ENCODE measurements at places on chromosomes 4 and X. TPM values are rescaled to one million over a fixed set of nuclear protein-coding genes. Genes with fewer than 3 reads are reported as not detected.

DNA sequence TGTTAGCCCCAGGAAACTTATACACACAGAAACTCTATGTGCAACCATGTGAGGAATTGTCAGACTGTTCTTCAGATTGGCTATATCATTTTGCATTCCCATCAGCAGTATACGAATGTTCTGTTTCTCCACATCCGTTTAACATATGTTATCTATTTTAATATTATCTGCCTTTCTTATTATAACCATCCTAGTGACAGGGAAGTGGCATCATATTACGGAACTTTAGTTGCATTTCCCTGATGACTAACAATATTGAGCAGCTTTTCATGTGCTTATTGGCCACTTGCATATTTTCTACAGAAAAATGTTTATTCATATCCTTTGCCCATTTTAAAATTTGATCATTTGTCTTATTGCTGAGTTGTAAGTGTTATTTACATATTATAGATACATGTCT, 36.5 kb upstream of the IL15 start:
- no peaks in the 10 kb centered on the region for H3K27me3 ChIP-seq
- DNase-seq, result no peak
- no peak overlapping the region for H3K27ac ChIP-seq
- H3K36me3 ChIP-seq, result no peaks in the 10 kb centered on the region
- H3K4me3 ChIP-seq, result no peak overlapping the region
- H3K4me1 ChIP-seq, result no peaks in the 10 kb centered on the region

GRCh38 chr4:82865592-82865991, 25.4 kb downstream of the SEC31A start:
- peak overlapping the region; percentile 77 for H3K27ac ChIP-seq
- no peaks in the 10 kb centered on the region for H3K27me3 ChIP-seq
- H3K4me3 ChIP-seq, result no peak overlapping the region
- no peak for DNase-seq

DNA sequence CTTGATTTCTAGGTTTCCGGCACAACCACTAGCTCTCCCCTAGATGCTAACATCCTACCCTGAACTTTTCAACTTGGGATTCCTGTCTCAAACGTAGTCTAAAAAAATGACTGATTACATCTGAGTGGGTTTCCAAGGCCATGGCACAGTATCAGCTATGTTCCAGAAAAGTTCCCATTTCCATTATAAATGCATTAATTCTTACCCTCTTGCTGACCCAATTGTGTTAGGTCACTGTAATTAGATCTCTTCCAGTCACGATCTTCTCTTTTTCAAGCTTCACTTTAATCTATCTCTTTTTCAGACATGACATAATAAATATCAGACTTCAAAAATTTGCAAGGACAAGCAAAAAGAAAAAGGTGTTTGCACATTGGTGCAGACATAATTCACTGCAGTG, 50.6 kb upstream of the PDE5A start:
- H3K27ac ChIP-seq, result peak overlapping the region; percentile 23
- H3K4me3 ChIP-seq, result no peak overlapping the region
- no peak for DNase-seq
- no peaks in the 10 kb centered on the region for H3K4me1 ChIP-seq

Gene SLC2A9
- 6.7 TPM for total RNA-seq

- H3K4me1 ChIP-seq, result no peaks in the 10 kb centered on the region
- DNase-seq, result peak; percentile 2
- no peak overlapping the region for H3K4me3 ChIP-seq
These were observed 13.7 kb downstream of the ATP5ME start for GRCh38 chr4:660401-660800.

DNA sequence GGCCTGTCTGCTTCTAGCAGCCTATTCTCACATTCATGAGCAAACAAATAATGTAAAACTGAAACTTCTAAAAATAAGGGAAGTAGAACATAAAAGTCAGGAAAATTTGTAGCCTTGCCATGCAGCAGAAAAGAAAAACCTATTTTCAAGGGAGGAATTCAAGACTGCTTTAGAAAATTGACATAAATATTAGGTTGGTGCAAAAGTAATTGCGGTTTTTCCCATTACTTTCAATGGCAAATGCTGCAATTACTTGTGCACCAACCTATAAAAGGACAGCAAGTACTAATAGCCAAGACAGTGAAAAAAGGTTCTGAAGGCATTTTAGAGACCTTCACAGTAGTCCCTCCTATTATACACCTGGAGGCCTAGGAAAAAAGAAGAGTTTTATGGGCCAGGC, 457.8 kb downstream of the KLHL4 start:
- H3K36me3 ChIP-seq, result no peaks in the 10 kb centered on the region
- no peak overlapping the region for H3K27ac ChIP-seq
- H3K4me1 ChIP-seq, result no peaks in the 10 kb centered on the region
- H3K27me3 ChIP-seq, result peaks cover 14% of the 10 kb centered on the region
- DNase-seq, result no peak

DNA sequence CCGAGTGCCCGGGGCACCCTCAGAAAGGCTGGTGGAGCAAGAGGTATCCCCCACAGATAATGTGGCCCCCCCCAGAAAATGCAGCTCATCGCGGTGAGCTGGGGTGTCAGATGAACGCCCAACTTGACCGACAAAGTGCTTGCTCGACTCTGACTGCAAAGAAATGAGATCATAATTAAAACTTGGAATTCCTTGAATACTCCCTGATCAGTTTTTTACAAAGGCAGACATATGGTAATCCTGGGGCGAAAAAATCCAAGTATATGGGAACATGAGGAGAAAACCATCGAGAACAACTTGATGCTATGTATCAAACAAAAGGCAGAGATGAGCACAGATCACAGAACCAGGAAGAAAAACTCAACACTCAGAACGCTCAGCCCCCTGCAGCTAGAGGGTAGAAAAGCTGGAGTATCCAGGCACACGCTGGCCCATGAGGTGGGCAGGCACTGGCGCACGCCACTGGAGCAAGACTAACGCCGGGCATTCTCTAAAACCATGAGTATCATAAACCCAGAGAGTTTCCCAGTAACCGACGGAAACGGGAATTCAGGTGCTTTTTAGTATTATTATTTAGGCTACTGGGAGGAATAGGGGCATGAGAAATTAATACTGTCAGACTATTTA, 127.3 kb downstream of the AFAP1 start:
- no peak for DNase-seq
- H3K27me3 ChIP-seq, result no peaks in the 10 kb centered on the region
- H3K36me3 ChIP-seq, result peaks cover 12% of the 10 kb centered on the region
- H3K4me1 ChIP-seq, result peaks cover 7% of the 10 kb centered on the region
- H3K4me3 ChIP-seq, result no peak overlapping the region

- no peak overlapping the region for H3K4me3 ChIP-seq
- no peaks in the 10 kb centered on the region for H3K27me3 ChIP-seq
- DNase-seq, result no peak
- H3K27ac ChIP-seq, result no peak overlapping the region
- H3K36me3 ChIP-seq, result no peaks in the 10 kb centered on the region
These were observed 160.4 kb downstream of the SHROOM3 start for GRCh38 chr4:76595435-76595834.

GRCh38 chr4:181008164-181008563, 1235.0 kb upstream of the TENM3 start:
- no peaks in the 10 kb centered on the region for H3K36me3 ChIP-seq
- no peak overlapping the region for H3K27ac ChIP-seq
- no peaks in the 10 kb centered on the region for H3K27me3 ChIP-seq
- no peak overlapping the region for H3K4me3 ChIP-seq
- H3K4me1 ChIP-seq, result peaks cover 20% of the 10 kb centered on the region

GRCh38 chrX:44155126-44155525, 181.9 kb upstream of the NDP start:
- no peaks in the 10 kb centered on the region for H3K4me1 ChIP-seq
- no peak for DNase-seq
- H3K27me3 ChIP-seq, result peaks cover 9% of the 10 kb centered on the region
- no peak overlapping the region for H3K27ac ChIP-seq
- H3K36me3 ChIP-seq, result no peaks in the 10 kb centered on the region

DNA sequence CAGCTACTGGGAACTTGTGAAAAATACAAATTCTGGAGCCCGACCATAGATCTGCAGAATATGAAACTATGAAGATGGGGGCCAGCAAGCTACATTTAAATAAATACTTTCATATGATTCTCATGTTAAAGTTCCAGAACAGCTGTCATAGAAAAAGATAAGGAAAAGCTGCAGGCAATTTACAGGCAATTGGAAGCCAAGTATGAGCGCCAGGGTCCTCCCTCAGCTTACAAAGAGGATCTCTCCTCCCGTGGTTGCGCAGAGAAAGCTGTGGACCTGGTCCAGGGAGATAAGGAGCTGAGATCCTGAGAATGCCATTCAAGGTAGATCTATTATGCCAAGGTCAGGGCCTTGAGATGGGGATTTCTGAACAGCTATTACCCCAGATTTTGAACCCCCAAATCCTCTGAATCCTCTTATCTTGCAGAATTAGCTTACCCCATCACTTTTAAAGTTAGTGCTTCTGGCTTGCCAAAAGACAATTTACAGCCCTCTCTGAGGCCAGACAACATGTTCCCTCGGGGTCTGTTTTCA, 25.6 kb upstream of the FRAS1 start:
- no peaks in the 10 kb centered on the region for H3K27me3 ChIP-seq
- no peak overlapping the region for H3K4me3 ChIP-seq
- no peak for DNase-seq
- H3K27ac ChIP-seq, result no peak overlapping the region
- no peaks in the 10 kb centered on the region for H3K4me1 ChIP-seq
- no peaks in the 10 kb centered on the region for H3K36me3 ChIP-seq

Gene RBMXL3
- total RNA-seq, result not detected

Gene SMR3B
- not detected for total RNA-seq

GRCh38 chrX:19063030-19063429, 59.2 kb downstream of the ADGRG2 start:
- H3K36me3 ChIP-seq, result no peaks in the 10 kb centered on the region
- DNase-seq, result no peak
- no peaks in the 10 kb centered on the region for H3K4me1 ChIP-seq
- no peak overlapping the region for H3K27ac ChIP-seq

- H3K27ac ChIP-seq, result no peak overlapping the region
- H3K4me3 ChIP-seq, result no peak overlapping the region
- H3K36me3 ChIP-seq, result no peaks in the 10 kb centered on the region
- H3K27me3 ChIP-seq, result peaks cover 7% of the 10 kb centered on the region
These were observed 1.9 kb downstream of the TRO start for GRCh38 chrX:54922547-54922946.

DNA sequence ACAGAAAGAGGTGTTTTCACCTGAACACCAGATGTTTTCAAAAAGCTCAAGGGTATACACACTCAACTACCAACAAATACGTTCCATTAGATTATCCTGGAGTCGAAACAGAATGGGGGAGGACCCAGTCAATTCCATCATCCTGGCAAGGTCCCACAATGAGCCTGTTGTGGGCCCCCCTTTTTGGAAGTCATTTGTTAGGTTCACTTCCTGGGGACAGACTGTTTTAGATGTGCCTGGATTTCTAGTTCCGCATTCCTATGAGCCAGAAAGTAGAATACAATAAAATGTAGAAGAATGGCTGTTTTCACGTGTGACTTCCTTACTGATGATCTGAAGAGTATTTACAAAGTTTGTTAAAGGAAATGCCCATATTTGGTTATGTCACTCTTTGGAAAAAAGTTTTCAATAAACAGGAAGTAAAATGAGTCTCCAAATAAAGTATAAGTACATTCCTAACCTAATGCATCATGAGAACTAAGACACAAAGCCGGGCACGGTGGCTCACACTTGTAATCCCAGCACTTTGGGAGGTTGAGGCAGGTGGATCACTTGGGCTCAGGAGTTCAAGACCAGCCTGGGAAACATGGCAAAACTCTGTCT, 192.5 kb downstream of the MAML3 start:
- H3K27ac ChIP-seq, result no peak overlapping the region
- peaks cover 52% of the 10 kb centered on the region for H3K4me1 ChIP-seq
- no peak for DNase-seq
- no peaks in the 10 kb centered on the region for H3K36me3 ChIP-seq

DNA sequence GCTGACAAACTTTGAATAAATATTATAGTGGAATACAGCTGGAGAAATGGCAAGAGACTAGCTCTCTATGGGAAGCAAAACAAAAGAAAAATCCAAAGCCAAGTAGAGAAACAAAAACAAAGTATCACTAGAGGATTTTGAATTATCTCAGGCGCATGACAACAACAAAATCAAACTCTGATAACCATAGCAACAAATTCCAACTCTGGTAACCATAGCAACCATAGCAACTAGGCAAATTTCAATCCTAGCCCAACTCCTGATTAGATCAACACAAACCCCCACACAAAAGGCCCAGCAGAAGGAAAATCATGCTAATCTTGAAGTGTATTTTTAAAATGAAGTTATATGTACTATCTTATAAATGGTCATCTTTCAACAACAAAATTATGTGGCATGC, 98.4 kb upstream of the MAGEE2 start:
- H3K27me3 ChIP-seq, result no peaks in the 10 kb centered on the region

Gene PIR
- 44.7 TPM for total RNA-seq

Gene CLGN
- 1.9 TPM for total RNA-seq

DNA sequence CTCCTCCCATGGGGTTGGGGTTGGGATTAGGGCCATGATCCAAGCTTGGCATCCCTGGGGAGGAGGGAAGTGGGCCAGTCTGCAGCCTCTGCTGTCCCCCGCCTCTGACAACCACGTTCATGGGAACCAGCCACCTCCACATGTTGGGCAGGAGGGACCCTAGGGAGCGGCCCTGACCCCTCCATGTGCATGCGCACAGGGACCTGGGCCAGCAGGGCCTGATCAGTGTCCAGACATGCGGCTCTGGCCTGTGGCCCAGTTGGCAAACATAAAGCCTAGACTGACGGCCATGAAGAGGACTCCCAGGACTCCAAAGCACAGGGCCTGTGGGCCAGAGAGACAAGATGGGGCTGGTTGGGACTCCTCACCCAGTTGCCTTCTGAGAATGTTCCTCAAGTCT, 11.3 kb downstream of the SLC38A5 start:
- H3K4me1 ChIP-seq, result no peaks in the 10 kb centered on the region
- no peaks in the 10 kb centered on the region for H3K27me3 ChIP-seq
- no peak overlapping the region for H3K4me3 ChIP-seq
- no peak overlapping the region for H3K27ac ChIP-seq
- H3K36me3 ChIP-seq, result no peaks in the 10 kb centered on the region

DNA sequence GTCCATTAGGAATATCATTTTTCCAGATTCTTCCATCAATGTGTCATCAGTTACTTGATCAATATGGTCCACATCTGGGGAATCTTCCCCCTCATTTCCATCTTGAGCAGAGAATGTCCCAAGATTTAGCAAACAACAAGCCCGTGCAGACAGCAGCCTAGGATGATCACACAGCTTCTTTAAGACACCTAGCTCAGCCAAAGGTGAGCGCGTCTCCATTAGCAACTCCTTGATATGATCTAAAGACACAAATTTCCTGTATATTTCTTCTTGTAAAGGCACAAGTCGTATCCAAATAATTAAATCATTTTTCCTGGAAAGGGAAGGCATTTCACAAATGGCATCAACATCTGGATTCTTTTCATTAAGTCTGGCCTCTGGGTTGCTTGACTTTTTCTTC, 25.8 kb downstream of the PIN4 start:
- no peaks in the 10 kb centered on the region for H3K36me3 ChIP-seq
- H3K4me1 ChIP-seq, result no peaks in the 10 kb centered on the region
- H3K27me3 ChIP-seq, result no peaks in the 10 kb centered on the region
- H3K27ac ChIP-seq, result no peak overlapping the region

- no peak overlapping the region for H3K27ac ChIP-seq
- DNase-seq, result no peak
- H3K4me1 ChIP-seq, result no peaks in the 10 kb centered on the region
- no peaks in the 10 kb centered on the region for H3K36me3 ChIP-seq
These were observed 27.9 kb downstream of the IQSEC2 start for GRCh38 chrX:53253293-53254020.

GRCh38 chr4:141180991-141181761, 39.5 kb upstream of the ZNF330 start:
- DNase-seq, result no peak
- no peaks in the 10 kb centered on the region for H3K4me1 ChIP-seq
- no peak overlapping the region for H3K27ac ChIP-seq
- no peak overlapping the region for H3K4me3 ChIP-seq
- H3K27me3 ChIP-seq, result no peaks in the 10 kb centered on the region

- H3K27me3 ChIP-seq, result peaks cover 9% of the 10 kb centered on the region
- H3K4me1 ChIP-seq, result no peaks in the 10 kb centered on the region
- H3K4me3 ChIP-seq, result no peak overlapping the region
- H3K27ac ChIP-seq, result no peak overlapping the region
- no peaks in the 10 kb centered on the region for H3K36me3 ChIP-seq
These were observed 77.3 kb upstream of the PPP1R2C start for GRCh38 chrX:42855259-42855658.
